ENCODE measurements at places on chromosomes 13 and 19.

DNA sequence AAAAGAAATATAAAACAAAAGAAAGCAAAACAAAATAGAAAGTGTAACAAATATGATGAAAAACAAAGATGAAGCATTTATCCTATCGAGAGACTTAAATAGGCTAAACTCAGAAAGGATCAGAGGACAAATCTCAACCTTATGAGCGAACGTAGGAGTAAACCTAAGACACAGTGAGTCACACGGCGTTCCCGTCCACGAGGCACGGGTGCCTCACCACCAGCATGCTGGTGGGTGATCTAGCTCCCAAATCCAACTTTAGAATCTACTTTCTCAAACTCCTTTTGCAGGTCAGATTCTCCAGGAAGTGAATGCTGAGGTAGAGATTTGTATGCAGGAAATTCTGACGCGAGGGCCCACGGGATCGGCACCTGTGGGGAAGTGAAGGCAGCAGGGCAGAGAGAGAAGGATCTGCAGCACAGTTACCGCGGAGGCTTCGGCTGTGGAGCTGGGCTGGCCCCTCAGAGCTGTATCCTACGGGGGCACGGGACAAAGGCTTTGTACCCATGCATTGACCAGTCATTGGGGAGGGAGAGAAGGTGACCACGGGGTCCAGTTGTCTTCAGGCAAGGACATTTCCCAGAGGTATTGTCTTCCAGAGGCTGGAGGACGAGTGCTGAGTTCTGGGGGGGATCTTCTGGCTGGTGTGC, 7.5 kb upstream of the MIER2 start:
- no peak for DNase-seq

DNA sequence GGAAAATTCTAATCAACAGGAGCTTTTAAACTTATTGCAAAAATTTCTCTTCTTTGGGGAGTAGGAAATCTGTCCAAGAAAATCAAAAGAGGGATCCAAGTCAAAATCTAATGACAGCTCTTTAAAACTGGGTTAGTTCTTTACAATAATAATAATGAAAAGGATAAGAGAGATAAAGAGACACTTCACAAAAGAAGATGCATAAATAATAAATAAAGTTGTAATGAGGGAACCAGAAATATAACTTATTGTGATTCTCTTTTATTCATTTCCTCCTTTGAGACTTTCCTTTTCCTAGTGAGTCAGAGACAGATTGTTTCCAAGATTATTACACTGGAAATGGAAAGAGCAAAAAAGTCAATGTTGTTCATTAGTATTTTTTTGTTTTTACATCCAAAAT, 1029.3 kb downstream of the PCDH17 start:
- no peak for DNase-seq

- DNase-seq: peak; percentile 42
These were observed at the start of gene BTBD2 for GRCh38 chr19:2015608-2015950. Gene BTBD2, minus strand, starts transcription at chr19:2015714. Its CDS starts 11 bp downstream, at chr19:2015703.

DNA sequence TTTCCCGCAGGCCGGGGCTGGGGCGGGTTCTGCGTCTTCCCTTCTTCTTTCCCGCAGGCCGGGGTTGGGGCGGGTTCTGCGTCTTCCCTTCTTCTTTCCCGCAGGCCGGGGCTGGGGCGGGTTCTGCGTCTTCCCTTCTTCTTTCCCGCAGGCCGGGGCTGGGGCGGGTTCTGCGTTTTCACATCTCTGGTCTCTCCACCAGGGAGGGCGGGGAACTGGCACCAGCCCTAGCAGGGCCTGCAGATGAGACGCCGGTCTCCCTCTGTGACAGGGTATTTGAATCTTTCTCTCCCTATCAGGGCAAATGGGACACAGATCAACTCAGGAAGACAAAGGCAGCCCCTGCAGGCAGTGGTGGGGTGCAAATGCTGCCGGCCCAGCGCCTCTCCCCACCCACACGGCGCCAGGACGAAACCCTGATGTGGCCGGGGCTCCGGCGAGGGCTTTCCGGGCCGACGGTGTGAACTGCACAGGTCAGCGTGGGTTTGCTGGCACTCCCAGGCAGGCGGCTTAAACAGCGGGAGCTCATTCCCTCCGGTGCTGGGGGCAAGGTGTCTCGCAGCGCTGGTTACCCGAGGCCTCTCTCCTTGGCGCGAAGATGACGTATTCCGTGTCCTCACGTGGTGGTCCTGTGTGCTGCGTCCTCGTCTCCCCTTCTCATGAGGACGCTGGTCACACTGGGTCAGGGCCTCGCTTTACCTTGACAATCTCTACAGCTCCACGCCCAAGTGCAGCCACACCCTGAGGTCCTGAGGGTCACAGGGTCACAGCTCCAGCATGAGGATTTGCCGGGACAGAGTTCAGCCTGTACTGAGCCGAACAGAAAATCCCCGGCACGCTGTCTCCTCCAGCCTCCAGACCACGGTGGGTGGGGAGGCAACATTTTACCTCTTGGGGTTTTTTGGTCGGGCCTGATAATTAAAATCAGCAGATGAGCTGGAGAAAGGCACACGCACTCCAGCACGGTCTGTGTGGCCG, 717 bp upstream of the C13orf46 start:
- peak; percentile 14 for DNase-seq

DNA sequence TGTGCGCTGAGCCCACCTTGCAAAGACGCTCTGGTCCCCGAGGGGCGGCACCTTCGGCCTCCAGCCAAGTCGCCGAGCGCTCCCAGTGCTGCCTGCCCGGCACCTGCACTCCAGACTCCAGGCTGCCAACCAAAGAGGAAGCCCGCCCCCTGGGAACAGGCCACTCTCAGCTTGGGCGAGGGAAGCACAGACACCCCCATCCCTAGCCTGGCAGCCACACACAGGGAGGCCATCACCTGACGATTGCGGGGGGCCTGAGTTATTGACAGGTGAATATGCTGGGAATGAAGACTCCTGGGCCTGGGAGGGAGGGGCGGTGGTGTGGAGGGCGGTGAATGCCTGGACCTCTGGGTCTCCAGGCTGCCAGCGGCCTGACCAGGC, 10.3 kb upstream of the ZNF492 start:
- no peak for DNase-seq

DNA sequence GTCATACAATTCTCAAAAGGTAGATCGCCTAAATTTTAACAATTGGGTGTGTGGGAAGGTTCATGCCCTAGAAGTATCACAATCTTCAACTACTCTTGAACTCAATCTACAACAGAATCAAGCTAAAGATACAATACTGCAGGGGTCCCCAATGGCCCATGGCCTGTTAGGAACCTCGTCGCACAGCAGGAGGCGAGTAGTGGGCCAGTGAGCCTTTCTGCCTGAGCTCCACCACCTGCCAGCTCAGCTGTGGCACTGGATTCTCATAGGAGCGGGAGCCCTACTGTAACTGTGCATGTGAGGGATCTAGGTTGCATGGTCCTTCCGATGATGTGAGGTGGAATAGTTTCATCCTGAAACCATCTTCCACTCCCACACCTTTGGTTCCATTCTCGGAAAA, 230.6 kb downstream of the KLF12 start:
- DNase-seq: no peak

- no peak for DNase-seq
These were observed 85.8 kb downstream of the RAB20 start for GRCh38 chr13:110475550-110476219.

- DNase-seq: peak; percentile 37
These were observed 770 bp downstream of the HNRNPM start for GRCh38 chr19:8445488-8446001.

- DNase-seq: peak; percentile 51
These were observed 6.4 kb upstream of the DMWD start for GRCh38 chr19:45798995-45799517.

DNA sequence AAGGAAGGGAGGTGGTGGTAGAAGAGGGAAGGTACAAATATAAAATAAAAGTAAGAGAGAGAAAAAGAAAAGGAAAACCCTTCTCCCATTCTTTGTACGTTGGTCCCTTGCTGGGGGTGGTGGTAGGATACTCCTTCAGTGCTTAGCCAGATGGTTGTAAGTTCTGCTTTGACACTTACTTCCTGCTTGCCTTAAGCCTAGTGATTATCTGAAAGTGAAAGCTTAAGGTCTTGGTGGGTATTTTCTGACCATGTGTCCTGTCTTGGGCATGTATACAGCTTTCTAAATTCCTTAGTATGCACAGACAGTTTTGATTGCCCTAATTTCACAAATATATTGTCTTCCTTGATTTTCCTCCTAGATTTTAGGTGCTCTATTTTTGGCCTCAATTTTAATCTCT, 314.8 kb downstream of the PCDH17 start:
- DNase-seq: no peak

All from CD4-positive, alpha-beta T cell treated with Interleukin-15 for 1 hour (primary cell).